ENCODE measurements at places on chromosomes 2 and 18. TPM values are rescaled to one million over a fixed set of nuclear protein-coding genes. Genes with fewer than 3 reads are reported as not detected.

Gene RDH14
- 25.3 TPM for total RNA-seq

Gene ATP8B1
- total RNA-seq, result 41.5 TPM

Gene DTNA
- 18.4 TPM for total RNA-seq

DNA sequence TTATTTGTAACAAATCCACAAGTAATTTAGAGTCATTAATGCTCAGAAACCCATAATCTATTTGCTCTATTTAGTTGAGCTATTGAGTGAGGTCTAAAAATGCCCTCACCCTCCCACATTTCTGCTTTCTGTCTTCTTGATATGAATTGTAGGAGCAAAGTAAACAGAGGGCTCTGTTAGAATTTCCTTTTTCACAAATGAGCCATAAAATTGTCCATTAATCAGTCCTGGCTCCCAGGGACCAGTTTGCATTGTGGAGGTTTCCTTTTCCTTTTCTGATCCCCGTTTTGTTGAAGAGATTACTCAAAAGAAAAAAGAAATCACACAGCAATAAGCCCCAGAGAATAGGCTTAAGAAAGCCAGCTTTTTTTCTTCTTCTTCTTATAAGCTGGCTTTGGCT, 476.7 kb downstream of the EPHA4 start:
- H3K27me3 ChIP-seq, result no peaks in the 10 kb centered on the region
- H3K27ac ChIP-seq, result no peak overlapping the region
- H3K4me3 ChIP-seq, result no peak overlapping the region
- no peaks in the 10 kb centered on the region for H3K4me1 ChIP-seq

DNA sequence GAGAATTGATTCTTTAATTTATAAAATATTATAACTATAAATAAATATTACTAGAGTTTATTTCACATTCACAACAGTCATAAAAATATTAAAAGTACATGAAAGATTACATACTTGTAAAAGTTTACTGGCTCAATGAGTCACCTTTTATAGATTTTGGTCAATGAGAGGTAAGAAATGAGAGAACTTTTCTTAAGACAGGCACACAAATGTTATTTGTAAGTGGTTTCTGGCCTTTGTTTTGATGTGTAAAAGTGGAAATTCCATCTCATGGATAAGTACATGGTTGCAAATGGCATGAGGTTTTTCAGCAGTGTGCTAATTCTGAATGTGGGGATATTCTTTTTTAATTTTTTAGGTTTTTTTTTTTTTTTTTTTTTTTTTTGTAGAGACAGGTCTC, 63.8 kb downstream of the TTC27 start:
- no peak overlapping the region for H3K4me3 ChIP-seq
- no peak for DNase-seq
- H3K27me3 ChIP-seq, result no peaks in the 10 kb centered on the region
- no peaks in the 10 kb centered on the region for H3K4me1 ChIP-seq

DNA sequence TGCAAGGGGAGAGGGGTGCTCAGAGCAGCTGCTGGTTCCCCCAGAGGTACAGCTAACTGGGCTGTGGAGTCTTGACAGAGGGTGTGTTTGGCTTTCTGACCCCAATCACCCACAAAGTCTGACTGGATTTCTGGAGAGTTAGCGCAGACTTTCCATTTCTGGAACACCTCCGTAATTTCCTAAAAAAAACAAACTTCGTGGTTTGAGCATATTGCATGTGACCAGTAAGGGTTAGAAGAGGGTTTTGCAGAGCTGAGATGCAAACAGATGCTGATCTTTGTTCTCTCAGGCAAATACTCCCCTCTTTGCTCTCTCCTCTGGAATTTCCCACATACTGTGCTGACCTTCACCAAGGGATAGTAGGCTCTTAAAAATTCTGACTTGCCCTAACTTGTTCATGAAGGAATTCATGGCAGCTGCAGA, 44.5 kb upstream of the TMEM247 start:
- peaks cover 6% of the 10 kb centered on the region for H3K4me1 ChIP-seq
- no peak overlapping the region for H3K27ac ChIP-seq
- H3K27me3 ChIP-seq, result no peaks in the 10 kb centered on the region
- DNase-seq, result no peak
- no peaks in the 10 kb centered on the region for H3K36me3 ChIP-seq

DNA sequence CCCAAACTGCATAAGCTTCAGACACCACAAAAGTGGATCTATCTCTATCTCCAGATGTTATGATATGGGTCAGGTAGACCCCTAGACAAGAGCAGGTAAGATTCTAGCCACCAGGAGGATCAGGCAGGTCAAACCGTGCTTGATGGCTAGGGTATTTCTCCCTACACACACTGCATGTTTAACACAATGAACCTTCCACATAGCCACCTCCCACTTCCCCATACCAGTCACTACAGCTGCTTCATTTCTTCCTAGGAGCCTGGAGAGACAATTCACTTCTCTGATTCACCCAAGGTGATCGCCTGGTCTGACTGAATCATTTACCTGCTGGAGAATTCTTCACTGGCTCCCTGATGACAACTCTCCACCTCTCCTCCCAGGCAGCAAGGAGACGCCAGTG, 66.0 kb upstream of the MYCN start:
- no peaks in the 10 kb centered on the region for H3K36me3 ChIP-seq
- no peaks in the 10 kb centered on the region for H3K27me3 ChIP-seq
- no peak overlapping the region for H3K27ac ChIP-seq
- H3K4me3 ChIP-seq, result no peak overlapping the region
- no peak for DNase-seq

DNA sequence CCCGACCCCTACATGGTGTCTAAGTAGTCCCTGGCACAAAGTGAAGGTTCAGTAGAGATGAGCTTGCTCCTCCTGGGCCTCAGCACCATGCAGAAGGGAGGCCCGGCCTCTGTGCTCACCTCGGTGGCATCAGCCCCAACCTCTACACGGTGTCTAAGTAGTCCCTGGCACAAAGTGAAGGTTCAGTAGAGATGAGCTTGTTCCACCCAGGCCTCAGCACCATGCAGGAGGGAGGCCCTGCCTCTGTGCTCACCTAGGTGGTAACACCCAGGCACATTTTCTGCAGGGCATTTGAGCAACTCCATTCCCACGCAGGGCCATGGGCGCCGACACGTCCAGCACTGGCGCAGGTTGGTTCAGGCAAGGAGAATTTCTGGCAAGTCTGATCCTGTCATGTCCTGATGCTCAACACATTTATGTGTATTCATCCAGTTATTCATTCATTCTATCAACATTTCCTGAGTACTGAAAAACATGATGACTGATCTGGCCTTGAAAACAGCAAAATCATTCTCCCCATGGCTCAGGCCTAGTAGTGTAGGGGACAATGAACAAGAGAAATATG, 408.2 kb upstream of the MYT1L start:
- H3K4me1 ChIP-seq, result peaks cover 7% of the 10 kb centered on the region
- H3K36me3 ChIP-seq, result no peaks in the 10 kb centered on the region
- no peaks in the 10 kb centered on the region for H3K27me3 ChIP-seq
- H3K4me3 ChIP-seq, result no peak overlapping the region
- no peak overlapping the region for H3K27ac ChIP-seq

- no peak for DNase-seq
- H3K36me3 ChIP-seq, result no peaks in the 10 kb centered on the region
- H3K4me3 ChIP-seq, result no peak overlapping the region
- no peak overlapping the region for H3K27ac ChIP-seq
- H3K4me1 ChIP-seq, result no peaks in the 10 kb centered on the region
Observed at GRCh38 chr2:21198637-21199036, 74.9 kb downstream of the TDRD15 start.
